Suppressor macrophage (primary cell): ENCODE measurements at places on chromosomes 11 and 22.

- DNase-seq: peak; percentile 15
Measured at GRCh38 chr22:40818192-40818746, 877 bp downstream of the SLC25A17 start.

- no peak for DNase-seq
Measured at GRCh38 chr11:29963796-29964195, 53.0 kb downstream of the KCNA4 start.

DNA sequence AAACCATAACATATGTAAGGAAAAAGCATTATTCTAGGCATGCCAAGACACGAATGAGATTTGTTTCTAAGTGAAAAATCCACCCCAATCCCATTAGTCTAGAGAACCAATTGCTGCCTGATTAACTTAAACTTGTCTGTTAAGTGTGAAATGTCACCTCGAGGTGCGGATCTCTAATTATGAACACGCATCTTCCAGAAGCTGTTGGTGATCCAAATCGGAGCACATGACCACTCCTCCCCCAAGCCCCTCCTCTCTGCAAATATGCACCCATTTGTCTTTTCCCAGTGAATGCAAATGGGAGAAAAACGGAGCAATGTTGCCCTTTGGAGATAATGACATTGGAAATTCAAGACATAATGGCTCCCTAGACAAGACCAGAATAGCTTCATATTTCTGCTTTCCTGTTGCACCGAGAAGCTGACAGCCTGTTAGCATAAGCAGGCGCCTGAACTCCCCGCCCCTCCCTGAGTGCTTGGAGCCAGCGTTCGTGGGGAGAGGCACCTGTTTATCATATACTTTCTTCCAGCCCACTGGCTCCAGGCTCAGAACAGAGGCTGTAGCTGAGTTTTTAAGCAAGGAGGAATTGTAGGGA, 6.0 kb upstream of the FXYD6 start:
- no peak for DNase-seq

- DNase-seq: no peak
Measured at GRCh38 chr11:71060391-71060791, 192.0 kb downstream of the SHANK2 start.

GRCh38 chr11:26904132-26904531, 89.8 kb upstream of the FIBIN start:
- no peak for DNase-seq
